ENCODE measurements at places on chromosomes 4 and X.
A peak's percentile ranks its signal among the peaks of the same experiment; 100 is the strongest.

GRCh38 chrX:53713987-53714579, 27.6 kb upstream of the HUWE1 start:
- no peak for DNase-seq

DNA sequence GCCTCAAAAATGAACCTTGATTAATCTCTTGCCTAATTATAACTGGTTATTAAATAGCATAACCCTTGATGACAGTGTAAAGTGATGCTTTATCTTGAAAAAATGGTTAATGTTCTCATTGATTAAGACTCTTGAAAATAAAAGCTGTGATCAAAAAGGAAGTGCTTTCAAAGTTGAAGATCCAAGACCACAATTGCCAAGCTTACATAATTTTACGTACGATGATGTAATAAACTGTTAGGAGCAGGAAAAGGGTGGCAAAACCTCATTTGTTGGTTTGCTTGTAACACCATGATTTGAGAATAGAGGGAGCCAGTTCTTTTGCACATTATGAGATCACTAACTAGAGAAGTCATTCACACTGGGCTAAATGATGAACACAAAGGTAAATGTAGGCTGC, 322.2 kb downstream of the ADGRL3 start:
- DNase-seq: no peak

- no peak for DNase-seq
Measured at GRCh38 chr4:101356928-101357327, 9.6 kb upstream of the PPP3CA start.

- no peak for DNase-seq
Measured at GRCh38 chr4:5527211-5527610, 181.1 kb downstream of the EVC2 start.

- DNase-seq: no peak
Measured at GRCh38 chr4:77352192-77352591, 195.2 kb downstream of the CCNG2 start.

DNA sequence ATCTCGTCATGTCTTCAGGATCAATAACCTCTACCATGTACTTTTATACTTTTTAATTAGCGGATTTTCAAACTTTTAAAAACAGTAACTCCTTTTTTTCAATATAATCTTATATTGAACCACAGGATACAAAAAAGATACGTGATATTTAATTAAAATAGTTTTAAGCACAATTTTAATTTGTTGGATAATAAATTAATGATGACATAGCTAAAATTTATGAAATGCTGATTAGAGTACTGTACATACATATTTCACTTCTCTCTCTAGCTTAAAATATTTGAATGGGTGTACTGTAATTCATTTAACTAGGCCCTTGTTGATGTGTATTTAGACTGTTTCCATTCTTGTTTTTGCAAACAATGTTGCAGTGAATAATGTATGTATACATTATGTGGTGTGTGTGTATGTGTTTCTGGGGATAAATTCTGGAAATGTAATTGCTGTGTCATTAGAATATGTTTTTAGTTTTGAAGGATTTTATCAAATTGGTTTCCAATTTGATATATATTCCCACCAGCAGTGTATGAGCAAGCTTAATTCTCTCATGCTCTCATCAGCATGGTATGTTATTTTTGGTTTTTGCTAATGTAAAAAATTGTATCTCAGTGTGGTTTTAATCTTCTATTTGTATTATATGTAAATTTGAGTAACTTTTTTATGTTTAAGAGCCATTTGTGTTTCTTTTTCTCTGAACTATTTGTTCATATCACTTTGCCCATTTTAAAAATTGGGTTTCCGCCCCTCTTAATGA, 66.4 kb downstream of the CDKL5 start:
- no peak for DNase-seq

DNA sequence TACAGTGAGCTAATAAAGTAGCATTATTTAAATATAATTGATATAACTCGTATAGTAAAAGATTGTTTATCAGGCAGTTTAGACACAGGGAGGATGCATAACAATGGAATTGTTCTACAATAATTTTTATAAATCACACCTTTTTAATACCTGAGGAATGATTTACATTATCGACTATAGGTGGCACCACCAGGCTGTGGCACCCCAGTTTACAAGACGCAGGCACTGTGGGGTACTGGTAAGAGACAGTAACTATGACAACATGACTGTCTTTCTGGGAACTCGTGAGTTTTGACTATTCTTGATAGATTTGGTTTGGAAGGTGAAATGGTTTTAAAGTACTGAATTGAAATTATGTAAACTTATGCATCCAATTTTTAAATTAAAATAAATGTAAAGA, 27.1 kb upstream of the STBD1 start:
- no peak for DNase-seq

- no peak for DNase-seq
Measured at GRCh38 chrX:54030329-54030728, 13.9 kb downstream of the PHF8 start.

DNA sequence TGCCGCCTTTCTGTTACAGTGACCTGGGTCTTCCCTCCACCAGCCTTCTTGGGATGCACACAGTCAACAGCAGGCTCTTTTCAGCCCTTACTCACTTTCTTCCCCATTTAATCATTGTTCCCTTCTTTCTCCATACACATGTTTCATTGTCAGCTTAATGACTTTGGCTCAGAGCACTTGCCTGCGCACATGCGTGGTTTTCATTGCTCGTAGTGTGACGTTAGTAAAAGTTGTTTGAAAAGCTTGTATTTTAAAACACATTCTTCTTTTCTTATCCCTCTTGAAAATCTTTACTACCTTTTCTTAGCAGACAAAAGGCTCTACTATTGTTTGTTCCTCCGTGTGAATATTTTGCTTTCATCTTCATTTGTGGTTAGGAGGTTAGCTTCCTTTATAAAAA, 19.7 kb upstream of the SCOC start:
- DNase-seq: no peak

DNA sequence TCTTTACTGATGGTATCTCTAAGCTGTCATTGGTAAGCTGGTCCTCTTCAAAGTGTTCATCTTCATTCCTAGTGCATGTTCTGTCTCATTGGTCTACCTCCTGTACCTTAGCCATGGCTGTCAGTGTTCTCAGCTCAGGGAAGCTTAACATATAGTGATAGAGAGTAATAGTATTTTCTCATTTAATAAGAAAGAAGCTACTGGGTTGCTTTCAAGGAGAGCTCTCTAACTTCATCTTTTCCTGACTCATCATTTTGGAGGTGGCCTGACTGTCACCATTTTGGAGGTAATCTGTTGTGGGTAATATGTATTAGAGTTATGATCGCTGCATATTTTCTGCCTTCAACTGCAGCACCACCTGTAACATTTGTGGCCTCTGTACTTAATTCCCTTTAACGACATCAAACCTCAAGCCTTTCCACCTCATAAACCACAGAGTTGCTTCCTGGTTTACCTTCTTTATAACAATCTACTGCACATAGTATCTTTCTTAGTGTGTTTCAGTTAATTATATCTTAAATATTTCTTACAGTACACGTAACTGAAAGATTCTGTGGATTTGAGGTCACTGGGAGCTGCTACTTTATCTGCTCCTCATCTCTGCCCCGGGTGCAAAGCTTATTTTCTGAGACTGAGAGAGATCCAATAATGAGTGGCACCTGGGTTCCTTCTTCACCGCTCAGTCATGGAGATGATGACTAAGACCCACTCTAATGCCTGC, 474.0 kb upstream of the TECRL start:
- DNase-seq: no peak

DNA sequence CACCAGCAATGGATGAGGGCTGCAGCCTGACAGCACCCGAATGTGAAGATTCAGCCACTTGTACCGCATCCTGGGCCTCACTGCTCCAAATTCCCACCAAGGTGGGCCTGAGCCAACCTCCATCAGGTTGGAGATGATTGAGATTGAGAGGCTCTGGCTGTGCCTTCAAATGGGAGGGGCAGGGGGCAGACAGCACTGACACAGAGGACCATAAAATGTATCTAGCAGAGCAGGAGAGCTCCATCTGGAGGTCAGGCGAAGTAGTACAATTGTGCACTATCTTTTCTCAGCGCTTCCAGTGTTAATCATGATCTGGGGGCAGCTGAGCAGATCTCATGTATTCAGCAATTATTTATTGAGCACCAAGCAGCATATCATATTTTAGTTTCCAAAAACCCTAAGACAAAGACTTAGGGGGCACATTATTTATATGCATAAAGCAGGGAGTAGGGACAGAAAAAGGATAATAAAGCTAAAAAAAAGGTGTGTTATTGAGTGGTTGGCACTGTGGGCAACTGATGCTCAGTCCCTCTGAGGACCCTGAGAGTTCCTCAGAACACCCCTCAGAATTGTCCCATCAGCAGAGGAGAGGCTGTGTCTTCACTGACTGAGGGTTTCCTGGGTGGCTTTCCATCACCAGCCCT, 31.6 kb upstream of the C1QTNF7 start:
- peak; percentile 73 for DNase-seq

DNA sequence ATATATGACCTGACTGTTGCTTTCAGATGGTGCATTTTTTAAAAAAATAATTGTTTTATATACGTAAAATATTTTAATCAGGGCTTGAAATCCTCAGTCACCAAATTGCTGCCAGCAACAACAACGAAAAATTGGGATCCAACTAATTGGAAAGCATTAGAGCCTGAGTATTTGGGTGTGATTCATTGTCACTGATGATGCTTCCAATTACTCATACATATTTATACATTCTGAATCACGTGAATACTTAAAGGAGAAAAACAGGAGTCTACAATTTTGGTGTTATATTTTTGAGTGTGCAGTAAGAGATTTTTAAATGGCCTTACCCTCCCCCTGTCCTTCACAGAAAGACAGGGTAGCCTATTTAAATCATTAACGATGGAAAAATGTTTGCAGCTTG, 765.6 kb upstream of the TENM3 start:
- no peak for DNase-seq

- DNase-seq: no peak
Measured at GRCh38 chr4:126647756-126648397, 984.9 kb upstream of the INTU start.

GRCh38 chr4:109276482-109277095, 25.9 kb downstream of the COL25A1 start:
- DNase-seq: peak; percentile 55

DNA sequence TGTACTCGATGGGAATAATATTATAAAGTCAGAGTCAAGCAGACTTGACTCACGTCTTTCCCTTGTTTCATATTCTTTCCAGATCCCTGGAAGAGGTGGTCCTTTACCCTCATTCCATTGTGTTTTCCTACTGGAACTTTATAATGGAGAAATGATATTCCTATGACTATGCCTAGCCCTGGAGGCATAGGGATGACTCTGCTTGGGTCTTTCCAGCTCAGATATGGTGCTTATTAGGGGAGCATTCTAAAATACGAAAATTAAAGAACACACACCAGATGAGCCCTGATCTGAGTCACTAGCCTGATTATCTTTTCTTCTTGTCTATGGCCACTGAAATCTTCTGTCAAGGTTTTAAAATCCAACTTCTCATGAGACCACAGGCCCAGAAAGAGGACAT, 231.4 kb downstream of the ANKRD50 start:
- no peak for DNase-seq

DNA sequence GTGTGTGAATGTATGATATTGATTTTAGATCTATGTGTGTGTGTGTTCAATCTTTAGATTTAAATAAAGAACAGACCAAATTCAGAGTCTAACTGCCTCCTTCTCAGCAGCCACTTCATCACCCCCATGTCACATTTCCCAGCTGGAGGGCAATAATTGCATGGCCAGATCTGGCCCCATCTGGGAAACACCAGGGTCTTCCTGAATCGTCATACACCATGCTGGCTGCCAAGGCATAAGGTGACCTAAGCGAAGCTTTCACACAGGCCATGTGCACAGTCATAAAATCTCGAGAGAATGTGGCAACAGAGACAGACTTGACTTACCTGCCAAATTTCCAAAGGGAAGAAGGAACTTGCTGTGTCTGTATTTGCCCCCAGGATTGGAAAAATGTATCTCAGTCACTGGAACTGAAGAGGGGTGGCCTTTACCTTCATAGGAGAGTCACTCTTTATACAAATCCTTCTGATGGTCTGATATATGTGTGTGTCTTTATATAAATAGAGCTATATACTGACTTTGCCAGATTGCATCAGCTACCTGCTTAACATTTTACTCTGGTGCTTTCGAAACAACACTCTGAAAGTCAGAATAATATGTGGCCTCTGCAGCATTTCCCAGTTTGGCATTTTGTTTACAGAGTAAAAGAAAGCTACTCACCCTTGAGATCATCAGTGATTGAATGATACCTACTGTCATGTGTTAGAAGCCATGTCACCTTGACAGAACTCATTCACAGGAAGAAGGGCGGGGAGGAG, at the start of gene PLAC1:
Gene PLAC1 (minus strand): TSS at position 470 of the 758 bp plus-strand sequence. CDS start 91,789 bp downstream, outside the sequence.
- DNase-seq: no peak

GRCh38 chr4:3863841-3864741, 97.9 kb downstream of the ADRA2C start:
- no peak for DNase-seq

GRCh38 chrX:1894740-1895139, 279.9 kb downstream of the ASMT start:
- DNase-seq: no peak

- DNase-seq: no peak
Measured at GRCh38 chr4:34181311-34181841, 2062.9 kb downstream of the ARAP2 start.

- no peak for DNase-seq
Measured at GRCh38 chrX:146881521-146881920, 67.0 kb upstream of the CXorf51A start.

DNA sequence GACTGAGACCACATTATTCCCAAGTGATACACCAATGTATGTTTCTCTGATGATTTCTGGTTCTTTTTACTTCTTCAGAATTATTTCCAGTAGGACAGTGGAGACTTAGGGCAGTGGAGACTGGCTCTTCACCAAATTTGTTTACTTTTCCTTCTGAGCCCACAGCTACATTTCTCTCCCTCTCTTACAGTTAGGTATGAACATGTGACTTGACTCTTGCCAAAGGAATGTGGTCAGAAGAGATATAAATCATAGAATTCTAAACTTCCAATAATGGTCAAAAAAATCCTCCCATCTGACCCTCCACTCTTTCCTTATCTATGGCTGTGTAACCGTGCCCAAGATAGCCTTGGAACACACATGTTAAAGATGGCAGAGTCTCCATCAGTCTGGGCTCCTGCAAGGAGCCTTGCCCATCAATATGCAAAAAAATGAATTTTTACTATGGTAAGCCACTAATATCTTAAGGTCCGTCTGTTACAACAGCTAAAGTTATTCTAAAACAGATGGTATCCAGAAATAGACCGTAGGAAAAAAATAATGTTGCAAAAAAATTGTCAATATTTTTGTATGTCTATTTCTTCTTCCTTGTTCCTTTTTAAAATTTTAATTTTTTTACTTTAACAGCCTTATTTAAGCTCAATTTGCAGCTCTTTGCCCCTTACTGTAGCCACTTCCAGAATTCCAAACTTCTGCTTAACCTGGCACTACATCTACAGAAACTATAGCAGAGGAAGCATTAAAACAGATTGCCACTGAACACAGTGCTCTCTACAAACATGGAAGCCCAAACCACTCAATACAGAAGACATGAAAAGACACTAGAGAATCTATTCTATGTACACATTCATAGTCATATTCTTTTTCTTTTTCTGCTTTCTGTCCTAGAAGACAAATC, 260.7 kb downstream of the COL25A1 start:
- DNase-seq: no peak

- no peak for DNase-seq
Measured at GRCh38 chr4:139557556-139558110, 1.6 kb upstream of the SETD7 start.

Data from activated CD8-positive, alpha-beta memory T cell treated with anti-CD3 and anti-CD28 coated beads, Interleukin-2, amount 10 ng/mL, durations not matched to agents 7 days and 5 days (primary cell).